ENCODE measurements at places on chromosomes 16 and 17. TPM values are rescaled to one million over a fixed set of nuclear protein-coding genes. Genes with fewer than 3 reads are reported as not detected.

The ASGR1 gene
- total RNA-seq, result 4.6 TPM

The SLC12A3 gene
- 0.10 TPM for total RNA-seq

The TEFM gene
- total RNA-seq, result 8.2 TPM

The KRTAP16-1 gene
- total RNA-seq, result 0.21 TPM

The DNASE1L2 gene
- total RNA-seq, result 0.21 TPM

The CRISPLD2 gene
- 17.5 TPM for total RNA-seq

The KRT9 gene
- total RNA-seq, result 0.10 TPM

The HCRT gene
- not detected for total RNA-seq

The NPIPB9 gene
- 15.5 TPM for total RNA-seq

The UMOD gene
- total RNA-seq, result not detected

The PRSS33 gene
- total RNA-seq, result not detected

The SOX8 gene
- 1.0 TPM for total RNA-seq

The GLIS2 gene
- under 0.01 TPM for total RNA-seq

The MEOX1 gene
- total RNA-seq, result 0.42 TPM

The GPS1 gene
- 47.4 TPM for total RNA-seq

The COPRS gene
- total RNA-seq, result 7.9 TPM

The HEATR9 gene
- 0.63 TPM for total RNA-seq

The KRT12 gene
- not detected for total RNA-seq

The ACSM3 gene
- total RNA-seq, result 10.8 TPM

The KRTAP3-1 gene
- not detected for total RNA-seq

The TEKT5 gene
- total RNA-seq, result not detected

The CCL3 gene
- total RNA-seq, result 1,287 TPM

The TBC1D26 gene
- 0.10 TPM for total RNA-seq

The PLXDC1 gene
- total RNA-seq, result 9.6 TPM

The ZNF19 gene
- 2.6 TPM for total RNA-seq

The CTRB2 gene
- total RNA-seq, result not detected

All from mononuclear cell (primary cell).